Ecto neural progenitor cell (in vitro differentiated cells): ENCODE measurements at places on chromosomes 16 and 17.

DNA sequence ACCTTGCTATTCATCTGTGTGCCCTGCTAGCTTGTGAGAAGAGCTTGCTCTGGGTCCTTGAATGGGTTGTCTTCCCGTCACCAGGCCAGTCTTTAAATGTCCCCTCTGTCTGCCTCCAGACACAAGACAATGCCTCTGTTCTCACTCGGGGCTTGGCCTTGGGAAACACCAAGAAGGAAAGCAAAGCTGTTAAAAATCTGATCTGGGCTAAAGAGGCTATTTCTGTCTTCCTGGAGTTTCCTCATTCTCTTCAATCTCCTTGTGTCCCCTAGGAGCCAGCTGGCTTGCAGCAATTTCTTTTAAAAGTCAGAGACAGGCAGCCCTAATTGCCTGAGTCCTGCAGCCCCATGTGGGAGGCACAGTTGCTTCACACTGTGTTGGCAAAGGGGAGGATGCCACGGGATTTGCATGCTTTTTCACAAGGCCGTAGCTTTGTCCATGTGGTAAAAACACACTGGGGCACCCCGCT lies 2.5 kb downstream of the DNAI2 start:
- no peak for DNase-seq

DNA sequence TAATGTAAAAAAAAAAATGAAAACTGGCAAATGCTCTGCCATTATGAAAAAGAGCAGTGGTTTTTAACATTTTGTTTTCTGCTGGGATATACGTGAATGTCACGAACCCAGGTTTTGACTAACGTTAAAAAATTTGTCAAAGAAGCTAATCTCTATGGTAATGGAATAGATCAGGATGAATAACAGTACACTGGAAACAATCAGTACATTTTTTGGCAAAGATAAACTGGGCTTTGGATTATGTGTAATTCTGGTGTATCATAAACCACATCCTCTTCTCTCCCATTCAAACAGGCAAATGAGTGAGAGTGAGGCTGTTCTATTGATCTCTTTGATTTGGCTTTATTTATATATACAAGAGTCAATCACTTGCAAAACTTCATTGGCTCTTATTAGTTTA lies 207.0 kb upstream of the IRX3 start:
- DNase-seq = no peak

- no peak for DNase-seq
Observed at GRCh38 chr17:3685174-3685573, 10.8 kb downstream of the P2RX5 start.

DNA sequence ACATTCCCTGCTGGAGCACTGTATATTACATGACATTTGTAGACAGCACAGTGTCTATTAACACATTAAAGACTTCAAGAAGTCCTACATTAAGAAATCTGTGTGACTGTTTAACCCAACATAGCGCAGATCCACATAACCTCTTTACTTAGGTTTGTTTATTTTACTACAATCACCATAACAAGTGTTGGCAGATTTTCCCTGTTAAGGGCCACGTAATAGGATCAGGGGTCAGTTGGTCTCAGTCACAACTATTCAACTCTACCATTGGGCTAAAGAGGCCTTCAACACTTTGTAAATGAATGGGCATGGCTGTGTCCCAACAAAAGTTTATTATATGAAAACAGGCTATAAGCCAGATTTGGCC lies 51.3 kb upstream of the ADORA2B start:
- no peak for DNase-seq

GRCh38 chr16:998211-998610 lies 16.6 kb downstream of the SOX8 start:
- DNase-seq = no peak

- DNase-seq = no peak
Observed at GRCh38 chr16:23847948-23848347, 12.2 kb downstream of the PRKCB start.

DNA sequence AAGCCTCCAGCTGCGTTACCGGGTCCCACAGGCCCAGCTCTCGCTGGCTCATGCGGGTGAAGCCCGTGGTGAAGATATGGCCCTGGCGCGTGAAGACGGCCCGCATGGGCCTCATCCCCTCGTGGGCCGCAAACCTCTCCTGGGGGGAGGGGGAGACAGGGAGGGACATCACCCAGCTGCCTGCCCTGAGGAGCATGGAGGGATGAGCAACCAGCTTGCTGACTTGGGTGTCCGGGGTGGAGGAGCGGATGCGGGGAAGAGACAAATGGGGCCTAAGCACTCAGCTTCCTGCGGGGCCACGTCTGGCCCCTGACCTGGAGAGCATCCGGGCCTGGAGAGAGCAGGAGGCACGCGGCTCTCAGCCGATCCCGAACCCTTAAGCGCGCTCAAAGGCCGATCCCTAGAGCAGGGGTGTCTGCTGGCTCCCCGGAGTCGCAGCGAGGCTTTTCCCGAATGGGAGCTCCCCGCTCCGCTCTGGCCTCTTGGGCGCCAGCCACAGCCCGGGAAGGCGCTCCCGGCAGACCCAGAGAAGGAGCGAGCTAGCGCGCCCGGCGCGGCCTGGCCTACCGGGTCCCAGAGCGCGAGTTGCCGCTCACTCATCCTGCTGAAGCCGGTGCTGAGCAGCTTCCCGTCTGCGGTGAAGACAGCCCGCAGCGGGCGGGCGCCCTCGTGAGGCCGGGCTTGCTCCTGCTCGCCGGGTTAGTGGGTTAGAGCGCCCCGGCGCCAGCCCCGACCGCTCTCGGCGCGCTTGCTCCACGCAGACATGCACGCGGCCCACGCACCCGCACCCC lies 5.0 kb downstream of the CORO6 start:
- peak; percentile 87 for DNase-seq

GRCh38 chr17:2403044-2403443 lies 2.2 kb upstream of the MNT start:
- no peak for DNase-seq

DNA sequence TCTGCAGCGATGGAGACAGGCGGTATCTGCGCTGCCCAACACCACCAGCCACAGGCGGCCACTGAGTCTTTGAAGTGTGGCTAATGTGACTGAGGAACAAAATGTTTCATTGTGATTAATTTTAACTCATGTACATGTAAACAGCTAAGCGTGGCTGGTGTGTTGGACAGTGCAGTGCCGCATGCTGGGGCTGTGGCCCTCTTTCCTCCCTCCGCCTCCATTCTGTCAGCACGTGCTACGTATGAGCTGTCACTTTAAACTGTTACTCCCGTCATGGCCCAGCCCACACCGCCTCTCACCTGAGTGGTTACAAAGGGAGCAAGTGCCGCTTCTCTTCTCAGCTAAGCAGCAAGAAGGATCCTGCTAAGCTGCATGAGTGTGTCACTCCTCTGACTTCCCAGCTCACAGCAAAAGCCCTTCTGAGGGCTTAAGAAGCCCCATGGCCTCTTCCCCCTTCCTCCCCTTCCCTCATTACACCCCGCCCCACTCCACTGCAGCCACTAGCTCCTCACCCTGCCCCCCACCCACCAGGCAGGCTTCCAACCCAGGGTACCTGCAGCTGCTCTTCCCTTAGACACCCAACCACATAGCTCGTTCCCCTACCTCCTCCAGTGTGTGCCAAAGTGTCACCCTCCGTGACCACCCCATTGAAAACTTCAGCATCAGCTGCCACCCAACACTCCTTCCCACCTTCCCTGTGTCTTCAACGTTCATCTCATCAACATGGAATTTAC lies 15.0 kb downstream of the HASPIN start:
- no peak for DNase-seq

DNA sequence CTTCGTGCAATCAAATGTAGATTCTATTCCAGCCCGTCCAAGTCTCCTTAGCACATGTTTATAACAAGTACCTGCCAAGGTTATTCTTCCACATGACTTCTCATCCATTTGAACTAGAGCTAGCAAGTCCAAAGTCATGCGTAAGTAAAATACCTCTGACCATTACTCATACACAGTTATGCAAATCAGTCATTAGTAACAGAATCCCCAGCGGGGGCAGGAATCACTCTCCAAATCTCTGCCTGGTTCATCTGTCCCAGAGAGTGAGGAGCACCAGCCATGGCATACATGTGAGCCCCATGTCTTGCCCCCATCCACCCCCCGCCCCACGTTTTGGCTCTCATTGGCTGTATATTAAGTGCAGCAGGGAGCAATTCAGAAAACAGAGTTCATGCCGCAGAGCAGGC lies 27.7 kb downstream of the SRL start:
- no peak for DNase-seq

DNA sequence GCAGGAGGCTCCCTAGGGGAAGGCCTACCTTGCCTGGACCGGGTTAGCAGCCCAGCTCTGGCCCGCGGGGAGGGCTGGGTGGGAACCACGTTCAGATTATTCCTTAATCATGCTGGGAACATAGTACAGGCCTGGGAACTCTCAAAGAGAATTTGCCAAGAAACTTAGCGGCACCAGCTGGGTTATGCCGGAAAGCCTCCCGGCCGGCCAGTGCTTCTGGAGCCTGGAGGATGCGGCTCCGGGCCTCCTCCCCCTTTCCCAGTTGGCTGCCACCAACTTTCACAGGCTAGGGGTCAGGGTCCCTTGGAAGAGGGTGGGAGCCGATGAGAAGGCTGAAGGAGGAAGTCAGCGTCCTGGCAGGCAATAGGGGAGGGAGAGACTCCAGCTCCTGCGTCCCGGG lies 10.8 kb downstream of the NGFR start:
- DNase-seq = no peak

- no peak for DNase-seq
Observed at GRCh38 chr16:11725457-11725856, 17.2 kb downstream of the TXNDC11 start.

DNA sequence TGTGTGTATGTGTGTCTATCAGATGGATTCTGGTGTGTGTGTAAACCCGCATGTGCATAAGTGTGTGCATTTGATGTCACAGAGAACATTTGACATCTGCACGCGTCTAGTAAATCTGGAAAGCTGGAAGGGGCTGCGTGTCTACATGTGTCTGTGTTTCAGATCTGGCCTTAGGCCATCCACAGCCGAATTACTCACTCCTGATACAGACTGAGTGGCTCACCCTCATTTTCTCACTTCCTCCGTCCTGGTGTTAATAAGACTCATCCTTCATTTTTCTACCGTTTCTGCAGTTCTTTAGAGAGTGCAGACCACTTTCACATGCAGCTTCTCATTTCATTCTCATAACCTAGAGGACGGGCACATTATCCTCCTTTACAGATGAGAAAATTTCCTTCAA lies 491.6 kb downstream of the CDH13 start:
- no peak for DNase-seq

DNA sequence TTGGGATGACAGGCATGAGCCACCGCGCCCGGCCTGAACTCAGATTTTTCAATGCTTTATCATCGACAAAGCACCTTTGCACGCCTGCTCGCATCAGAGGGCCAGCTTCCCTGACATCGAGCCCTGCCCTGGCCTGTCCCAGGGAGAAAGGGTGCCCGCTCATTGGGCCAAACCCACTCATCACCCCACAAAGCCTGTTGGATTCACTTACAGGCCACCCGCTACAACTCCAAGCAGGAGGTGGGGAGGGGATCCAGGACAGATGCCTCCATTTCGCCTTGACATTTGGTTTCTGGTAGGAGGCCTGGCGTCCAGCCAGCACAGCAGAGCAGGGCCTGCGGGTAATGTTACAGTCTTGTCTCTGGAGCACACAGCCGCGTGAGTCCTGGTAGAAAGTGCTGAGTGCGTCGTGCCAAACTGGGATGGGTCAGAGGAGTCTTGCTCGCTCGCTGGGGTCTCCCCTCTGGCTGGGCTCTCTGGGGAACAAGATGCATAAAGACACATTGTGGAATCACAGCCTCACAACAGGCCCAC lies 19.8 kb downstream of the SMTNL2 start:
- no peak for DNase-seq

- DNase-seq = no peak
Observed at GRCh38 chr16:86946396-86946795, 368.0 kb downstream of the FOXL1 start.

DNA sequence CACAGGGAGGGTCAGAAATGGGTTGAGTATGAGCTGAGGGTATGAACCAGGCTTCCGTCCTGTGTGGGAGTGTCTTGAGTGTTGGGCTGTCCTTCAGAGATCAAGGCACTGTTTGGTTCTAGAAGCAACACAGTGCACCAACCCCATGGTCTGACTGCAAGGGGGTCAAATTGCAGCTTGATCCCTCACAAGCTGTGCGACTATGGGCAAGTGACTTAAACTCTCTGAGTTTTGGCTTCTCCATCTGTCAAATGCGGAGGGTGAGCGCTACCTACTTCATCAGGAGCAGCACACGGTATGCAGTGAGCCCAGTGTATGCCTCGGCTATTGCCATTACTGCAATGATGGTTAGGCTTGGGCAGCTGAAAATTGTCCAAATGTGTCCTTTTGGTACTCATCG lies 21.0 kb downstream of the SEC14L5 start:
- DNase-seq = no peak
